WTC11 (cell line): ENCODE measurements at places on chromosomes 3 and 15.

DNA sequence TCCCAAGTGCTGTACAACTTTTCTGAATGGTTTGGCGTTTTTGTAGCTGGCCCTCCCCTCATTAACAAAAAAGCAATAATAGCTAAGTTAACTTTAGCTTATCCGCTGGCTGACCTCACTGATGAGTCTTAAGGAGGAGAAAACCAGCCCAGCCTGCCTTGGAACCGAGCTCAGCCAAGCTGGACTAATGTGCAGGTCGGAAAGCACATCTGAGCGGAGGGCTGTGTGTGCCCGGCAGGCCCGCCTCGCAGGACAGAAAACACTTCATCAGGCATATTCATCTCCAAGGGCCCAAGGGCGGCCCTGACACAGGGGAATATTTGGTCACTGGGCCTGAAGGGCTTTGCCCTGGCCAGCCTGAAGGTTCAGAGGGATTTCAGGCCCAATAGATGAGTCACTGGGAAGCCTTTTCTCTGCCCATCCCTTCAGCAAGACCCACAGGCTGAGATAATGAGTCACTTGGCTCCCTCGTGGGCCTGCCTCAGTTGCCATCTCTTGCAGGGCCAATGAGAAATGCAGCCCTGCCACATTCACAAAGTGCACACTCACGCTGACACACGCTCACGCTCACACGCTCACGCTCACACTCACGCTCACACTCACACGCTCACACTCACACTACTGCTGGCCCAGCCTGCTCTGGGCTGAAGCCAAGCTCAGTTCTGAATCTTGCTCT is 75.1 kb downstream of the SLC12A8 start:
- no peaks in the 10 kb centered on the region for H3K36me3 ChIP-seq
- DNase-seq: no peak
- H3K27ac ChIP-seq: peak overlapping the region; percentile 28
- H3K4me3 ChIP-seq: no peak overlapping the region

GRCh38 chr3:23602971-23603370 is 202.8 kb upstream of the UBE2E1 start:
- DNase-seq: peak; percentile 29
- no peaks in the 10 kb centered on the region for H3K27me3 ChIP-seq
- no peaks in the 10 kb centered on the region for H3K36me3 ChIP-seq
- H3K27ac ChIP-seq: no peak overlapping the region

DNA sequence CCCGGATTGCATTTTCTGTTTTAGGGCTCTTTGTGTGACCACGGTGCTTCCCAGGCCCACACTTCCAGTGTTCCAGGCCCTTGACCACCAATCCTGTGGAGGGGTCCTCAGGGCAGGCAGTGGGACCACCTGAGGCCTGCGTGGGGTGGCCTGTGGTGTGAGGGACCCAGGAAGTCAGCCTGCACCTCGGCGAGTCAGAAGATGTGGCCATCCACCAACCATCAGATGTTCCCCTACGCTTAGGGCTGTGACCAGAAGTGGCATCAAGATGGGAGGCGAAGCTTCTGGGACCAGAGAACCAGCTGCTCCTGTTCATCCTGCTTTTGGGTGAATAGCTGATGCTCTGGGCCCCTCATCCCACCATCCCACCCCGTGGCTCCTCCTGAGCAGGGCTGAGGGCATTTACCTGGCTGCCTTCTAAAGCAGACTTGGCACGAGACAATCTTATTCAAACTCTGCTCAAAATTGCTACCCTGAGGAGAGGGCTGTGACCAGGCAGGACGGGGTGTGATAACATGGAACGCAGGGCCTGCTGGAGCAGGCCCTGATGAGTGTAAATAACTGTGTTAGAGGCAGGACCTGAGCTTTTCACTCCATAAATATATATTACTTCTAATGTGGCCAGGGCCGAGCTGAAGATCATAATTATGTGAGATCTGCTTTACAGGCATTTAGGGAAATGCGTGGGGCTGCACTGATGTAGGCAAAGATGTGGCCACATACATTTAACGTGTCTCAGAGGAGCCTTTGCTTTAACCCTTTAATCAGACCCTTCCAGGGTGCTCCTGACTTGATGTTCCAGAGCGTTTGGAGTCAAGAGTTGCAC is 28.8 kb downstream of the SMAD3 start:
- H3K4me1 ChIP-seq: peaks cover 60% of the 10 kb centered on the region
- no peak for DNase-seq
- no peaks in the 10 kb centered on the region for H3K36me3 ChIP-seq
- no peak overlapping the region for H3K4me3 ChIP-seq

GRCh38 chr3:6861625-6862000 is 698 bp downstream of the GRM7 start:
- peaks cover 85% of the 10 kb centered on the region for H3K27me3 ChIP-seq
- H3K4me1 ChIP-seq: peaks cover 12% of the 10 kb centered on the region; the same call in 1 of the 2 replicates
- H3K36me3 ChIP-seq: peaks cover 24% of the 10 kb centered on the region
- peak; percentile 14 for DNase-seq
- H3K4me3 ChIP-seq: peak overlapping the region; percentile 77
- H3K27ac ChIP-seq: no peak overlapping the region

DNA sequence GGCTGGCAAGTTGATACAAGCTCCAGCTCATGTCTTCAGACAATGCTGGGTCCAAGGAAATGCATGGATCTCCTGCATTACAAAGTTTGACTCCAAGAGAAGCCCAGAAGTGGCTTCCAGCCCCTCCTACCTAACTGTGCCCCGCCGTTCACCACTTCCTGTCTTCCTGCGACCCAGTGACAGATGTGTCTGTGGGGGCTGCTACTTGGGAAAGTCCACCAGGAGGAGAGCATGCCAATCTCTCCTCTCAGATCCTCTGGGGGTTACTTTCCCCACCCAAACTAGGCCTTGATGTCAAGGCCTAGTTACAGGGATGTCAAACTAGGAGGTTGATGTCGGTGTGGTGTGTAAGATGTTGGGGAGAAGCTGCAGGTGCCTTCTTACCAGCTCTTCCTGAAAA is 133.6 kb upstream of the RASGRP1 start:
- DNase-seq: no peak
- peaks cover 13% of the 10 kb centered on the region for H3K4me1 ChIP-seq
- H3K36me3 ChIP-seq: no peaks in the 10 kb centered on the region
- H3K27me3 ChIP-seq: no peaks in the 10 kb centered on the region
- H3K27ac ChIP-seq: no peak overlapping the region

- peaks cover 63% of the 10 kb centered on the region for H3K4me1 ChIP-seq
- no peak overlapping the region for H3K4me3 ChIP-seq
- peak overlapping the region; percentile 28; the same call in 1 of the 2 replicates for H3K27ac ChIP-seq
- H3K36me3 ChIP-seq: peaks cover 15% of the 10 kb centered on the region
- H3K27me3 ChIP-seq: peaks cover 4% of the 10 kb centered on the region; the same call in 1 of the 2 replicates
These were observed 177.3 kb downstream of the GAP43 start for GRCh38 chr3:115800489-115801075.

DNA sequence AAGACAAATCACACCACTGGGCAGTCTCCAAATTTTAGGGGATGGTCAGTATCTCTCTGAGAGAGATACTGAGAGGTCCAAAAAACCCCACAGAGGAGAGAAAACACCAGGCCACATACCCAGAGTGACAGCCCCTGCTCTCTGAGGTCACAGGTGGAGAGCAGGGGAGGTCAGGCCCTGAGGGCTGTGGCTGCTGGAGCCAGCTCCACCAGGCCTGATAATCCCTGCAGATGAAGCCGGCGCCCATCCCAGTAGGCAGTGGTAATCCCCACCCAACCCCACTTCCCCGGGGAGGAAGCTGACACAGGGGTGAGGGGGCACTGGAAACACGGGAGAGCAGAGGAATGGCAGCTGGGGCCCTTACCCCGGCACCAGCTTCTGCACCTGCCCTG is 31.2 kb upstream of the SRP14 start:
- peak overlapping the region; percentile 11; the same call in 1 of the 2 replicates for H3K27ac ChIP-seq
- peaks cover 5% of the 10 kb centered on the region; the same call in 1 of the 2 replicates for H3K36me3 ChIP-seq
- peaks cover 6% of the 10 kb centered on the region; the same call in 1 of the 2 replicates for H3K27me3 ChIP-seq
- H3K4me1 ChIP-seq: peaks cover 29% of the 10 kb centered on the region
- H3K4me3 ChIP-seq: no peak overlapping the region
- no peak for DNase-seq

GRCh38 chr3:31918179-31919150 is 62.6 kb downstream of the OSBPL10 start:
- H3K4me1 ChIP-seq: peaks cover 63% of the 10 kb centered on the region
- H3K4me3 ChIP-seq: peak overlapping the region; percentile 7; the same call in 1 of the 2 replicates
- DNase-seq: no peak
- H3K36me3 ChIP-seq: peaks cover 36% of the 10 kb centered on the region
- peak overlapping the region; percentile 98 for H3K27ac ChIP-seq

- H3K27ac ChIP-seq: no peak overlapping the region
- 0 out of 2 replicates have a peak, but pooled peaks cover 7% of the 10 kb centered on the region for H3K4me1 ChIP-seq
- DNase-seq: no peak
These were observed 13.1 kb upstream of the RNF7 start for GRCh38 chr3:141725036-141725435.

- no peak overlapping the region for H3K27ac ChIP-seq
- no peak for DNase-seq
- H3K27me3 ChIP-seq: no peaks in the 10 kb centered on the region
- peaks cover 5% of the 10 kb centered on the region for H3K4me1 ChIP-seq
- H3K4me3 ChIP-seq: no peak overlapping the region
These were observed 58.6 kb upstream of the SLITRK3 start for GRCh38 chr3:165254812-165255211.

GRCh38 chr15:84950570-84951111 is 31.0 kb upstream of the PDE8A start:
- H3K27ac ChIP-seq: no peak overlapping the region
- no peak overlapping the region for H3K4me3 ChIP-seq
- no peaks in the 10 kb centered on the region for H3K36me3 ChIP-seq
- no peak for DNase-seq
- H3K4me1 ChIP-seq: peaks cover 6% of the 10 kb centered on the region

DNA sequence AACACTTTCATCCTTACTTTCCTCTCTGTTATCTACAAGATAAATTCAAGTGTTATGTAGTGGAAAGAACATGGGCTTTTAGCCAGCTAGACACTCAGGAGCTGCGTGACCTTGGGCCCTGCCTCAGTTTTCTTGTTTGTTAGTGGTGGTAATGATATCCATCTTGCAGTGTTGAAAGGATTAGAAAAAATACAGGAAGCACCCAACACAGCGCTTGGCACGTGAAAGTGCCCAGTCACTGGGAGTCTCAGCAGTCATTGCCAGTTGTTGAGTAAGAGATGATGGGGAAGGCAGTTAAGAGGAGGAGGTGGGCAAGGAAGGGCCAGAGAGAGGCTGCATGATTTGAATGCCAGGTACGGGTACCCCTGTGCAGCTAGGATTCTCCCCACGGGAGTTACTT is 5.3 kb downstream of the PDIA5 start:
- DNase-seq: no peak
- peaks cover 47% of the 10 kb centered on the region for H3K4me1 ChIP-seq
- H3K27me3 ChIP-seq: no peaks in the 10 kb centered on the region
- no peak overlapping the region for H3K27ac ChIP-seq

DNA sequence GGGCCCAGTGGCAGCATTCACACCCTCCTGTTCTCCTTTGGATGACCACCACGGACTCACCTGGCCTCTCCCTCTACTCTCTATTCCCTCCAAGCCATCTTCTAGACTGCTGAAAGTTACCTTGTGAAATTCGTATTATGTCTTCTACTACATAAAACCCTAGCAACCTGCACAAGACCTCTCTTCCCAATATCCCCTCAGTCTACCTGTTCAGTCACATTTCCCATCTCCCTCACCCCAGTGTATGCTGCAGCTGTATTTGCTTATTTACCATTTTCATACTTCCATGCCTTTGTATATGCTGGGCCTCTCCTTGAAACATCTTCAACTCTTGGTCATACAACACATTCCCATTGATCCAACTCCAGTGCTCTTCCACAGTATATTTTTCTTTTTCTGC is 35.3 kb downstream of the DET1 start:
- H3K4me1 ChIP-seq: no peaks in the 10 kb centered on the region
- H3K27me3 ChIP-seq: peaks cover 20% of the 10 kb centered on the region
- no peak for DNase-seq
- peaks cover 8% of the 10 kb centered on the region for H3K36me3 ChIP-seq
- no peak overlapping the region for H3K4me3 ChIP-seq

DNA sequence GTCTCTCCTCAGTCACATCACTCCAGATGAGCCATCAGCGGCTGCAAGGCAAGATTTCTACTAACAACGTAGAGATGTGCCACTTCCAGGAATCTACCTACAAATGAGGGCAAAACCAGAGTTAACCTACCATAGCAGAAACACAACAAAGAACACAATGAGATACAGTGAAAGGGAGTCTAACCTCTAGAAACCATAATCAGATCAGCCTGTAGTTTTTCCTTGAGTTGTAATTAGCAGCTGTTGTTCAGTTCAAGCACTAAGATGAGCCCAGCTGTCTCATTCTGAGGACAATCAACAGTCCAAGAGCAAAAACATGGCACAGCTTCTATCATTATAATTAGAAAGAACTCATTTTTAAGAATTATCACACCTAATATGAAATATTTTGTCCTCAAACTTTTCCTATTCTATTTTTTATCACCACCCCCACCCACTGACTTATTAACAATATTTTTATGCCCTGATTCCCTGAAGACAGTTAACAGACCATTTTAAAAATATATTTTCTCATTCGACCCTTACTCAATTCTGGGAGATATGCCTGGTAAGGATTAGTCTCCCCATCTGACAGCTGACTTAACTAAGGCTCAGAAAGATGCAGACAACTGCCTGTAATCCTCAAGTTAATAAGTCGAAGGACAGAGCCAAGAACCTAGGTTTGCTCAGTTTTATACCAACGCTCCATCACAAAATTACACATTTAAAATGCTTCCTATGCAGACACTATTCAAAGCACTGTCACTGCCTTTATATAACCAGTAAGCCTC is 50.1 kb downstream of the MAGI1 start:
- H3K4me1 ChIP-seq: peaks cover 27% of the 10 kb centered on the region
- no peak overlapping the region for H3K4me3 ChIP-seq
- no peak overlapping the region for H3K27ac ChIP-seq
- H3K27me3 ChIP-seq: no peaks in the 10 kb centered on the region

- no peak overlapping the region for H3K4me3 ChIP-seq
- DNase-seq: no peak
- no peaks in the 10 kb centered on the region for H3K36me3 ChIP-seq
- no peak overlapping the region for H3K27ac ChIP-seq
These were observed 193.1 kb downstream of the NR1D2 start for GRCh38 chr3:24137958-24138875.

- no peak overlapping the region for H3K4me3 ChIP-seq
These were observed 17.0 kb downstream of the APH1B start for GRCh38 chr15:63294359-63294758.

GRCh38 chr3:30742796-30743619 is 136.6 kb downstream of the TGFBR2 start:
- H3K4me1 ChIP-seq: peaks cover 39% of the 10 kb centered on the region
- H3K36me3 ChIP-seq: no peaks in the 10 kb centered on the region
- no peak for DNase-seq

GRCh38 chr3:184489268-184489841 is 72.2 kb upstream of the EPHB3 start:
- DNase-seq: no peak
- no peak overlapping the region for H3K4me3 ChIP-seq
- H3K36me3 ChIP-seq: no peaks in the 10 kb centered on the region
- no peak overlapping the region for H3K27ac ChIP-seq
- peaks cover 62% of the 10 kb centered on the region for H3K27me3 ChIP-seq
